ENCODE measurements at places on chromosomes 1 and 21. TPM values are rescaled to one million over a fixed set of nuclear protein-coding genes. Genes with fewer than 3 reads are reported as not detected.
A peak's percentile ranks its signal among the peaks of the same experiment; 100 is the strongest.

GRCh38 chr1:3590951-3591865 is 20.1 kb downstream of the MEGF6 start:
- DNase-seq, result no peak

DNA sequence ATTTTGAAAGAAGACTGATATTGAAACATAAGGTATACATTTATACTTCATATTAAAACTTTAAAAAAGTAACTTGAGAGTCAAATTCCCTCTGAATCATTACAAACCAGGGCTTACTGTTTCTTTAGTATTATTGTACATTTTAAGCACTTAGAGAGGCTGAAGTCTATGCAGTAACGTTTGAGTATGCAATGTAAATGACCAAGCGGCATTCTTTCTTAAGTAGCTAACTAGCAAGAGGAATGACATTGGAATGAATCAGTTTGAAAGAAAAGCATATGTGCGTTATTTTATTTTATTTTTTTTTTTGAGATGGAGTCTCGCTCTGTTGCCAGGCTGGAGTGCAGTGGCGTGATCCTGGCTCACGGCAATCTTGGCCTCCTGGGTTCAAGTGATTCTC is 24.3 kb downstream of the WNT2B start:
- peak; percentile 87 for DNase-seq

- DNase-seq, result no peak
These were observed 13.4 kb downstream of the ENTREP3 start for GRCh38 chr1:155241841-155242264.

DNA sequence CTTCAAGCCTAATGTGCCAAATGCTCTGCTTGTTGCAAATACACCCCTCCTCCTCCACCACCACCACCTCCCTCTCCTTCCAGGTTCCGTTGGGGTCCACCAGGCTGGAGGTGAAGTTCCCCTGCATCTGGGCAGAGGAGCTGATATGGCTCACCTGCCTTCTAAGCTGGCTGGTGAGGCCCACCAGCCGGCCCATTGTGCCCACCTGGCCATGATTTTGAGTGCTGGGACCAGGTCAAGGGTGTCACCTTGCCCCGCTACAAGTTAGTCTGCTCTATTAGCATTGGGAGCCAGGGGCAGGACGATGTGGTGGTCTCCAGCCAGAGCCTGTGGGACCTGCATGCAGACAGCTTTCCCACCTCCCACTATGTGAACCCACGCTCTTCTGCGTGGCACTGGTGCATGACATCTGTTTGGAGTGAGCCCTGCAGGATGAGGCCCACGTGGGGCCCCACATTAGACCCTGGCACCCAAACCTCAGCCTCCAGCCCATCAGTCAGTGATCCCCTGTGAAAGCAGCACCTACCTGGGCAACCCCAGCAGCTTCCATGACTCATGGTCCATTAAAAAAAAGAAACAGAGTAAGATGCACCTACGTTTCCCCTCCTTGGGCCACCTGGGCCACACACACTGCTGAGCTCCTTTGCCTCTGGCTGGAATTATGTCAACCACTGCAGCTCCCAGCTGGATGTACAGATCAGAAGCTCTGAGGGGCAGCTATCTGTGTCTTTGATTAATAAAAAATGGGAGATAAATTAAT is 15.6 kb upstream of the CDCP2 start:
- no peak for DNase-seq

The LRRC53 gene
- total RNA-seq, result not detected

The DNAI4 gene
- total RNA-seq, result 6.9 TPM

GRCh38 chr1:178652506-178653490 is 72.2 kb upstream of the RALGPS2 start:
- no peak for DNase-seq

The DIO1 gene
- not detected for total RNA-seq

The MSH4 gene
- 0.34 TPM for total RNA-seq

The FCRL2 gene
- total RNA-seq, result not detected

- no peak for DNase-seq
These were observed 647.7 kb downstream of the PTPRU start for GRCh38 chr1:29883986-29884385.

The OR2W3 gene
- total RNA-seq, result 5.9 TPM

The LGR6 gene
- total RNA-seq, result 0.27 TPM

DNA sequence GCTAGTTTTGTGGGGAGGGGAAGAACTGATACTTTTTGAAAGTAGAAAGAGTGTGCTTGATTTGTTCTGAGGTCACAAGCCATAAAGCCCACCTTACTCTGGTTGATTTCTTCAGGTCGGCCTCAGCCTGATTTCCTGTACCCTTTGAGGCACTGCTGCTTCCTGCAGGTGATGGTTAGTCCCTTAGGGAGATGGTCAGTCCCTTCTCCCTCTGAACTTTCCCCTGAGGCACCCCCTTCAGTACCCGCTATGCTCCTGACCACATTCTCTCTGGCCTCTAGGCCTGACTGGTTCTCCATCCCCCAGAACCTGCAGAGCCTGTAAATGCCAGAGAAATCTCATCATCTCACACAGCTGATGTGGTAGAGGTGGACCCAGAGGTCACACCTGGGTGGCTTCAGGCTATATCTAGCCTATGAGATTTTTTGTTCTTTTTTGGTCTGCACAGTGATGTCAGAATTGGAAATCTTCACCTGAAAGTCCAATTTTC is 15.0 kb upstream of the ID3 start:
- DNase-seq, result no peak

DNA sequence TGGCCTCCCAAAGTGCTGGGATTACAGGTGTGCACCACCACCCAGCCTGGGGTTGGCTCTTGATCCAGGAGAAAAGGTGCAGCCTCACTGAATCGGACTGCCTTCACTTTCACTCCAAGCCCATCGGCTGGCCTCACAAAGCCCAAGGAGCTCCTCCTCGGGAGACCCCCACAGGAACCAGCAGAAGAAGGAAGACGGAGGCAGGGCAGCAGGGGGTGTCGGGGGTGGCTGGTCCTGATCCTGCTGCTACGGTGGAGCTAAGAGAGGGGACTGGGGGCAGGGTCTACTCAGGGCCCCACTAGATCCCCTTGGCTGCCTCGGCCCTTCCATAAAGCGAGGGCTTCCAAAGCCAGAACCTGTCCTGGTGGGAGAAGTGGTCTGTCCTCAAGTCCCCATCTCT is 93.9 kb downstream of the STUM start:
- no peak for DNase-seq

- DNase-seq, result no peak
These were observed 691.2 kb downstream of the USP25 start for GRCh38 chr21:16421007-16421406.

The BARHL2 gene
- total RNA-seq, result not detected

DNA sequence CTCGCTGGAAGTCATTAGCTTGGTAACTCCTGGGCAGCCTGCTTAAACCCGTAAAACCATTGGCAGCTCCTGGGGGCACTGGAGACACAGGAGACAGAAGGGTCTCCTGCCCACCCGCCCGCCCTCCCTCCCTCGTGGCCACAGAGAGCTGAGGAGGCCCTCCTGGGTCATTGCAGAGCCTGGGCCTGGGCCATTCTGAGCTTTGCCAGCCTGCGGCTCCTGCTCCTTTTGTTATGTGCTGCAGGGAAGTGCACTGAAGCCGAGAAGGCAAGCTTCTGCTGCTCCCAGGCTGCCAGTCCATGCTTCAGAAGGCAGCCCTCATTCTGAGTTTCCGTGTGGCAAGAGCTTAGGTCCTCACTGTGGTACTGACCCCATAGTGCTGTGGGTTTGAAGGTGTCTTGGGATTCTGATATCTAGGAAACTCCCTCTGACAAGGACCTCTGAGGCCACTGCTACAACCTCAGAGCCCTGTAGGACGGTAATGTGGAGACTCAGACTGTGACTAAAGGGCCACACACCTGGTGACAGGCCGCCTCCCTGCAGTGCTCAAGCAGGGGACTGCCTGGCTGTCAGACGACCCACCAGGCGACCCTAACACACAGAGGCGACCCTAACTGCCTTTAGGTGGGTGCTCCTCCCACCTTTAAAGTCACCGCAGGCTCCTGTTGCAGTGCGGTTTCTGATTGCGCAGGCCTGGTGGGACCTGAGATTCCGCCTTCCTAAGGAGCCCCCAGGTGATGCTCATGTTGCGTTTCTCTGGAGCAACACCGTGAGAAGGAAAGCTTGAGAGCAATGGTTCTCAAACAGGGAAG is 118.7 kb downstream of the IER5 start:
- no peak for DNase-seq
